ENCODE measurements at places on chromosomes 13 and 19. TPM values are rescaled to one million over a fixed set of nuclear protein-coding genes. Genes with fewer than 3 reads are reported as not detected.

SPC24 gene
- total RNA-seq = not detected

CEACAM3 gene
- 6.0 TPM for total RNA-seq

CD33 gene
- total RNA-seq = 31.1 TPM

ZNF493 gene
- total RNA-seq = 34.0 TPM

RNF17 gene
- total RNA-seq = not detected

KCNJ14 gene
- 1.1 TPM for total RNA-seq

FZR1 gene
- total RNA-seq = 110 TPM

OPA3 gene
- total RNA-seq = 13.8 TPM

KLK14 gene
- 2.1 TPM for total RNA-seq

DNA sequence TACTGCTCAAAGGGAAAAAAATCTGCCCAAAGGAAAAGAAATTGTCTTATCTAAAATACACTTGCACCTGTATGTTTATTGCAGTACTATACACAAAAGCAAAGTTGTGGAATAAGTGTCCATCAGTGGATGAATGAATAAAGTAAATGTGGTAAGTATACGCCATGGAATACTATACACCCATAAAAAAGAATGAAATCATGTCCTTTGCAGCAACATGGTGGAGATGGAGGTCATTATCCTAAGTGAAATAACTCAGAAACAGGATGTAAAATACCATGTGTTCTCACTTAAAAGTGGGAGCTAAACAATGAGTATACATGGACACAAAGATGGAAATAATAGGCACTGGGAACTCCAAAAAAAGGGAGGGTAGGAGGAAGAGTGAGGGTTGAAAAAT lies 3.8 kb upstream of the MUC16 start:
- no peak overlapping the region for H3K27ac ChIP-seq
- H3K4me1 ChIP-seq = no peaks in the 10 kb centered on the region
- no peaks in the 10 kb centered on the region for H3K27me3 ChIP-seq
- no peak overlapping the region for H3K4me3 ChIP-seq

- no peak overlapping the region for H3K27ac ChIP-seq
- no peaks in the 10 kb centered on the region for H3K4me1 ChIP-seq
- no peaks in the 10 kb centered on the region for H3K27me3 ChIP-seq
- H3K4me3 ChIP-seq = no peak overlapping the region
- H3K36me3 ChIP-seq = no peaks in the 10 kb centered on the region
Measured at GRCh38 chr13:75945841-75946482, 309.8 kb downstream of the LMO7 start.

DNA sequence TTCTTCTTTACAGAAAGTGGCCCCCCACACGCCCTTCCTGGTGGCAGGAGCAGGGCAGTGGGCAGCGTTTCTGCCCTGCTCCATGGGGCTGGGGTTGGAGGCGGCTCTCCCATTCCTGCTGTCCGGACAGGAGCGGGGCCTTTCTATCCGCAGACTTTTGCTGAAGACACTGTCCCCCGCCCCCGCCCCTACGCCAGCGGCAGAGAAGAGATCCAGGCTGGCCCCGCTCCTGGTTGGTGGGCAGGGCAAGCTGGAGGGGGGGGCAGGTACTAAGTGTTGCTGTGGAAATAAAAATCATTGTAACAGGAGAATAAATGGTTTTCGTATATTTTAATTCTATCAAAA lies 81.7 kb downstream of the ZNF429 start:
- no peaks in the 10 kb centered on the region for H3K27me3 ChIP-seq
- H3K4me1 ChIP-seq = peaks cover 5% of the 10 kb centered on the region
- H3K27ac ChIP-seq = no peak overlapping the region

DNA sequence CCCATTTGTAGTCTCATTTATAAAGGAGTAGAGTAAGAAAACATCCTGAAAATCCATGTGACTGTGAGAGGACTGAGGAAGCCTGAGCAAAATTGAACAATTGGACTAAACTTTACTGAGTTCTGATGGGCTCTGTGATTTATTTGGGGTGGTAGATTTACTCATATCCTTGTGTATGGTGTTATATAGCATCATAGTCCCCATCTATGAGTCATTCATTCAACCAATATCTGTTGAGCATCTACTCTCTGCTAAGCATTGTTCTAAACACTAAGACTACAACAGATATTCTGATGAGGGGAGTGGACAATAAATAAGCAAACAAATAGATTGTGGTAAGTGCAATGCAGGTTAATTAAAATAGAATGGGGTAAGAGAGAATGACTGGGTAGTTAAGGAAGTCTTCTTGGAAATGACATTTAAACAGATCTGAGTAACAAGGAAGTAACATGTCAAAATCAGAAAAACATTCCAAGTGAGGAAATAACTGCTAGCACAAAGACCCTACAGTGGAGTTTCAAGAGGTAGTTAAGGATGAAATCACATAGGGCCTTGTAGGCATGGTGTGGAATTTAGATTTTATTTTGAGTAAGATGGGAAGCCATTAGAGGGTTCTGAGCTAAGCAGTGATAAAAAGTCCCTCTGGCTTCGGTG lies 36.3 kb upstream of the MLNR start:
- peaks cover 21% of the 10 kb centered on the region for H3K36me3 ChIP-seq
- H3K4me1 ChIP-seq = no peaks in the 10 kb centered on the region
- DNase-seq = no peak
- no peak overlapping the region for H3K27ac ChIP-seq
- H3K27me3 ChIP-seq = no peaks in the 10 kb centered on the region

- H3K27ac ChIP-seq = no peak overlapping the region
- H3K4me1 ChIP-seq = no peaks in the 10 kb centered on the region
- H3K4me3 ChIP-seq = no peak overlapping the region
- no peak for DNase-seq
- no peaks in the 10 kb centered on the region for H3K36me3 ChIP-seq
- no peaks in the 10 kb centered on the region for H3K27me3 ChIP-seq
Measured at GRCh38 chr13:95813139-95813538, 136.2 kb downstream of the DNAJC3 start.

DNA sequence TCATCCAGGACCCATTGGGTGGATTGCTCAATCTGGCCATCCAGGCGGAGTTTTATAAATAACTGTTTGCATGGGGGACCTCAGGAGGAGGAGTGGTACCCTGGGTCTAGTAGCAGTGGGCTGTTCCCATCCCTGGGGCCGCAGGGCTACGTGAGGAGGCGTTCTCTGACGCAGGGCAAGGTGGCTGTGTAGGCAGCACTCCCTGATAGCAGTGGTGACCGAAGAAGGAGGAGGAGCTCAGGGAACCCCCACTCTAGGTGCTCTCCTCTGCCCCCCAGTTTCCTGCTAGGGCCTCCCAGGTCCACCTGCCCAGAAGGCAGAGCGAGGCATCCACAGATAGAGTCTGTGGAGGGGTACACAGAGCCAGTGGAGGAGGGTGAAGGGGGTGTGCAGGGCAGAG lies 64.1 kb downstream of the CCNE1 start:
- H3K4me3 ChIP-seq = no peak overlapping the region
- peaks cover 20% of the 10 kb centered on the region for H3K27me3 ChIP-seq
- no peak for DNase-seq
- no peak overlapping the region for H3K27ac ChIP-seq
- peaks cover 11% of the 10 kb centered on the region for H3K4me1 ChIP-seq
- H3K36me3 ChIP-seq = no peaks in the 10 kb centered on the region

- H3K36me3 ChIP-seq = peaks cover 32% of the 10 kb centered on the region
- peak; percentile 98 for DNase-seq
- peaks cover 29% of the 10 kb centered on the region for H3K4me1 ChIP-seq
- peak overlapping the region; percentile 97 for H3K27ac ChIP-seq
- no peaks in the 10 kb centered on the region for H3K27me3 ChIP-seq
Measured at GRCh38 chr19:54464044-54464629, 559 bp upstream of the LENG9 start.

- no peaks in the 10 kb centered on the region for H3K36me3 ChIP-seq
- H3K4me3 ChIP-seq = no peak overlapping the region
- no peak for DNase-seq
- H3K27ac ChIP-seq = no peak overlapping the region
Measured at GRCh38 chr13:58884353-58885209, 1253.0 kb downstream of the PCDH17 start.

GRCh38 chr19:9107375-9107774 lies at the start of gene OR7G2:
TSS of gene OR7G2 (minus strand) at chr19:9107475. CDS start at chr19:9103243, 4,232 bp downstream.
- no peaks in the 10 kb centered on the region for H3K4me1 ChIP-seq
- no peak for DNase-seq
- H3K4me3 ChIP-seq = no peak within 1 kb of the TSS
- H3K36me3 ChIP-seq = no peaks in the 10 kb centered on the region
- no peak within 1 kb of the TSS for H3K27ac ChIP-seq

- peak within 1 kb of the TSS; percentile 96 for H3K27ac ChIP-seq
- peak within 1 kb of the TSS; percentile 87 for H3K4me3 ChIP-seq
- peak; percentile 93 for DNase-seq
- peaks cover 5% of the 10 kb centered on the region for H3K36me3 ChIP-seq
- no peaks in the 10 kb centered on the region for H3K27me3 ChIP-seq
- H3K4me1 ChIP-seq = peaks cover 17% of the 10 kb centered on the region
Measured at GRCh38 chr13:52159159-52159982, at the start of gene NEK3. TSS of gene NEK3 (minus strand) at chr13:52159597. CDS start at chr13:52156191, 3,406 bp downstream.

- no peaks in the 10 kb centered on the region for H3K4me1 ChIP-seq
- DNase-seq = peak; percentile 27
- H3K27ac ChIP-seq = no peak overlapping the region
Measured at GRCh38 chr19:16527334-16527935, 14.8 kb downstream of the CHERP start.

DNA sequence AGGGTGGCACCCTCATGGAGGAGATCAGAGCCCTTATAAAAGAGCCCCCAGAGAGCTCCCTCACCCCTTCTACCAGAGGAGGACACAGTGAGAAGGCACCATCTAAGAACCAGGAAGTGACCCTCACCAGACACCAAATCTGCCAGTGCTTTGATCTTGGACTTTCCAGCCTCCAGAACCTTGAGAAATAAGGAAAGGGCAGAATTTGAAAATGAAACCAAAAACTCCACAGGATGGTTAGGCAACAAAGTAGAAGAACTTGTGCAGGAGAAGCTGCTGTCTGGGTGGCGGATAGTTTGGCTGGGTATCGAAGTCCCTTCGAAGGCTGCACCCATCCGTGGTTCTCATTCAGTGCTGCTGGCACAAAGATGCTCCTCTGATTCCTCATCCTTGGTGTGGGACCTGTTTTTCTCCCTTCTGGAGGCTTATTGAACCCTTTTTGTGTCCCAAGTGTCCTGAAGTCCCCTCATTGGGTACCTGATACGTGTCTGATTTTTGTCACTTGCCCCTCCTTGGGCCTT lies 130.8 kb downstream of the KDM4B start:
- H3K4me1 ChIP-seq = peaks cover 2% of the 10 kb centered on the region
- no peak overlapping the region for H3K4me3 ChIP-seq
- no peak for DNase-seq
- peaks cover 34% of the 10 kb centered on the region for H3K36me3 ChIP-seq

DNA sequence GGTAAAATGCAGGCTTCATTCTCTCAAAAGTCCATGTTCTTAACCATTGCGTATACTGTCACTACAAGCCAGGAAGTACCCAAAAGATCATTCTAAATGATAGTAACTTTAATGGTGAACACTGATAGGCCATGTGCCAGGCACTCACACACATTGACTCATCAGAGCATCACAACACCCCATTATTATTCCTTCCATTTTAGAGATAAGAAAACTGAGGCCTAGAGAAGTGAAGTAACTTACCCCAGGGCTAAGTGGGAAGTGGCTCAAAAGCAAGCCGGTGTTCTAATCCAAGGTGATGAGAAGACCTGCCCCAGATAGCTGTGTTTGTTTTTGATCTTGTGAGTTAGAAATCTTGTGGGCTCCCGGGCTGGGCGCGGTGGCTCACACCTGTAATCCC lies 1.4 kb upstream of the PHLDB3 start:
- no peaks in the 10 kb centered on the region for H3K36me3 ChIP-seq
- H3K27ac ChIP-seq = no peak overlapping the region
- no peak overlapping the region for H3K4me3 ChIP-seq
- peaks cover 9% of the 10 kb centered on the region for H3K4me1 ChIP-seq
- no peaks in the 10 kb centered on the region for H3K27me3 ChIP-seq
- DNase-seq = no peak

GRCh38 chr19:28394725-28395124 lies 818.2 kb downstream of the UQCRFS1 start:
- H3K4me1 ChIP-seq = no peaks in the 10 kb centered on the region
- no peak for DNase-seq
- H3K4me3 ChIP-seq = no peak overlapping the region
- no peaks in the 10 kb centered on the region for H3K27me3 ChIP-seq
- no peaks in the 10 kb centered on the region for H3K36me3 ChIP-seq
- H3K27ac ChIP-seq = no peak overlapping the region

- peak; percentile 87 for DNase-seq
- H3K36me3 ChIP-seq = no peaks in the 10 kb centered on the region
- H3K4me1 ChIP-seq = peaks cover 14% of the 10 kb centered on the region
- H3K4me3 ChIP-seq = no peak overlapping the region
- no peak overlapping the region for H3K27ac ChIP-seq
- H3K27me3 ChIP-seq = peaks cover 12% of the 10 kb centered on the region
Measured at GRCh38 chr19:48496959-48497727, 14.5 kb downstream of the LMTK3 start.

- peak; percentile 57 for DNase-seq
- peak overlapping the region; percentile 90 for H3K27ac ChIP-seq
- no peaks in the 10 kb centered on the region for H3K36me3 ChIP-seq
- peaks cover 16% of the 10 kb centered on the region for H3K4me1 ChIP-seq
Measured at GRCh38 chr19:57363688-57364181, 384 bp downstream of the TRAPPC2B start.

- no peaks in the 10 kb centered on the region for H3K36me3 ChIP-seq
- H3K4me3 ChIP-seq = no peak overlapping the region
- H3K27me3 ChIP-seq = no peaks in the 10 kb centered on the region
Measured at GRCh38 chr19:40144151-40144550, 47.1 kb upstream of the MAP3K10 start.

GRCh38 chr19:53983457-53984289 lies 7.8 kb upstream of the CACNG6 start:
- no peak overlapping the region for H3K4me3 ChIP-seq
- H3K4me1 ChIP-seq = peaks cover 16% of the 10 kb centered on the region
- no peak for DNase-seq
- H3K27ac ChIP-seq = no peak overlapping the region
- peaks cover 3% of the 10 kb centered on the region for H3K27me3 ChIP-seq

GRCh38 chr19:20607943-20608342 lies 42.4 kb upstream of the ZNF737 start:
- no peak for DNase-seq
- no peak overlapping the region for H3K27ac ChIP-seq
- H3K4me3 ChIP-seq = no peak overlapping the region

- H3K4me3 ChIP-seq = no peak overlapping the region
- H3K27me3 ChIP-seq = no peaks in the 10 kb centered on the region
- no peaks in the 10 kb centered on the region for H3K4me1 ChIP-seq
- H3K36me3 ChIP-seq = no peaks in the 10 kb centered on the region
- H3K27ac ChIP-seq = no peak overlapping the region
Measured at GRCh38 chr19:31139871-31140505, 209.2 kb downstream of the TSHZ3 start.

- H3K27ac ChIP-seq = no peak overlapping the region
- no peaks in the 10 kb centered on the region for H3K4me1 ChIP-seq
- peak; percentile 86 for DNase-seq
- no peaks in the 10 kb centered on the region for H3K27me3 ChIP-seq
- no peak overlapping the region for H3K4me3 ChIP-seq
Measured at GRCh38 chr19:10353793-10354391, 14.5 kb upstream of the ICAM3 start.

- no peaks in the 10 kb centered on the region for H3K27me3 ChIP-seq
- H3K27ac ChIP-seq = no peak overlapping the region
- DNase-seq = no peak
- H3K4me1 ChIP-seq = no peaks in the 10 kb centered on the region
- peaks cover 62% of the 10 kb centered on the region for H3K36me3 ChIP-seq
- no peak overlapping the region for H3K4me3 ChIP-seq
Measured at GRCh38 chr13:42190529-42190928, 81.4 kb upstream of the AKAP11 start.

- no peaks in the 10 kb centered on the region for H3K27me3 ChIP-seq
- H3K36me3 ChIP-seq = no peaks in the 10 kb centered on the region
- H3K4me1 ChIP-seq = peaks cover 36% of the 10 kb centered on the region
Measured at GRCh38 chr13:98216135-98216565, 39.1 kb upstream of the RNF113B start.
